Stimulated activated naive CD4-positive, alpha-beta T cell (primary cell): ENCODE measurements at places on chromosomes 2 and 18.

GRCh38 chr2:10597956-10598355 is 91.8 kb downstream of the NOL10 start:
- no peak for DNase-seq

DNA sequence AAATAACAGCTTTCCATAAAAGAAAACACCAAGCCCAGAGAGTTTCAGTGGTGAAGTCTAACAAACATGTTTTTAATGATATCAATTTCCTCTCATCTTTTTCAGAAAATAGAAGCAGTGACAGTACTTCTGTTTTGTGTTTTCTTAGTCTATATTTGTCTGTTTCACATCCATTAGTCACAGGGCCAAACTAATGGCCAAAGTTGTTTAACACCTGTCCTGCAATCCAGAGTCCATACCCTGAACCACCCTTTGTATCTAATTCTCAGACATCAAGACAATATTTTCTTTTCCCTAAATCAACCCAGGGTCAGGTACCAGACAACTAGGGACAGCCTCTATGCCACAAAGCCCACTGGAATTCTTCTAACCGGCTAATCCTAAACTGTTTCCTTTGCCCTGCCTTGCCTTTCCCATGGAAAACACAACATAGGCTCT is 25.9 kb downstream of the TMSB10 start:
- no peak for DNase-seq

- no peak for DNase-seq
These were observed 847.3 kb upstream of the ACVR2A start for GRCh38 chr2:146997488-146997887.

DNA sequence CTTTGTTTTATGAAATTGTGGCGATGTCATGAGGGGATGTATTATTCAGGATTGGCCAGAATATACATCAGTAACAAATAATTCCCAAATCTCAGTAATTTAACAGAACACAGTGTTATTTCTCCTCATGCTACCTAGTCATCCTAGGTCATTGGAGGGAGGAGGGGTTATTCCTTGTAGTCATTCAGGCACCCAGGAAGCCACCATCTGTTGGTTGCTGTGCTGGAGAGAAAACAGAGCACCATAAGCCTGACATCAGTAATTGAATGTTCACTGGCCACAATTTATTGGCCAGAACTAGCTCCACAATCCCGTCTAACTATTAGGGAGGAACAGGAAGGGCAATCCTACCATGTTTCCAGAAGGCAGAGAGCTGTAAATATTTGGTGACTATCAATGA is 303.5 kb upstream of the CELF4 start:
- DNase-seq = no peak

DNA sequence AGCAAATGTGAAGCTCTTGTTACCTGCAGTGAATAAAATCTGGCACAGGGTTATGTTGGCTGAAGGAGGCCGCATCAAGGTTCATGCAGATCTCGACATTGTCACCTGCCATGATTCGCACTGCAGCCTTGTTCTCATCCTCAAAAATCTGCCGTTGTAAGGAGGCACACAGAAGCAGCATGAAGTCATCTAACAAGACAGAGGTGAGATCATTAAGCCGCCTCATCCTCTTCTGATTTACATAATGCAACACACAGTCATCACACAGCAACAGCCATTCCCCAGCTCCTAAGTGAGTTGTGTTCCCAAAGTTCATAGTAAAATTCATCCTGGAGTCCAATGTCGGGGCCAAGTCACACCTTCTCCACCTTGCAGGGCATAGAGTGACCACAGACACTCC is 232.1 kb downstream of the NAPG start:
- no peak for DNase-seq
